ENCODE measurements at places on chromosomes 1 and 21.
A peak's percentile ranks its signal among the peaks of the same experiment; 100 is the strongest.

- DNase-seq, result no peak
Observed at GRCh38 chr1:5830771-5831599, 161.2 kb downstream of the NPHP4 start.

- DNase-seq, result no peak
Observed at GRCh38 chr1:248837045-248837780, 811 bp upstream of the ZNF672 start.

- DNase-seq, result peak; percentile 46
Observed at GRCh38 chr1:61318319-61319125, 236.2 kb downstream of the NFIA start.

DNA sequence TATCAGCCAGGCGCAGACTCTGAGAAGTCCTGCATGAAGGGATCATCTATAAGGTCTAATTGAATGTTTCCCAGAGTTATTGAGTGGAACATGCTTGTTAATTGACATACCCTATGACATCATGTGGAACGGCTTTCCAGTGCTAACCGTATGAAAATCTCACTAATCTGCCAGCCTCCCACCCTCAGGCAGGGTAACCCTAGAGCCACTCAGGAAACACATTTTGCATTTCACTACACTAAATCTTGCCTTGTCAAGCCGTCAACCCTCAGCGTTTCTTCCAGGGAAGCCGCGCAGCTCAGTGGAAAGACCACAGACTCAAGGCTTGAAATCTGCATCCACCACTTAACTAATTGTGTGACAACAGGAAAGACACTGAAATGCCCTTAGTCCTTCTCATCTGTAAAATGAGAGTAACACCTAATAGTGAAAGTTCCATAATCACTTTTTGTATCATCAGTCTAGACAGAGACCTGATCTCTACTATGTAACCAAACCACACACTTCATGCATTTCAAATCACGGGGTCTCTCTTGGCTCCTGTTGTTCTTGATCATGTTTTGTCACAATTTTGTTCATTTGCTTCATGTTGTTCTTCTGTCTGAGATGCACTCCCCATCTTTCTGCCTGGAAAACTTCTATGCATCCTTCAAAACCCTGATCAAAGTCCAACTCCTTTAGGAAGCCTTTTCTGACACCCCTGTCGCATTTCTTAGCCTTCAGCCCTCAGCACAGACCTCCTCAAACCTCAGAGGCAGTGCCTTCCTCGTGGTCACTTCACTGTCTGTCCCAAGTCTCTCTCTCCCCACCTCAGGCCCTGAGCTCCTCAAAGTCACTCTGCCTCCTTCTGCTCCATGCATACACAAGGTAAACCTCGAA is 246.5 kb downstream of the TOMM20 start:
- DNase-seq, result no peak

DNA sequence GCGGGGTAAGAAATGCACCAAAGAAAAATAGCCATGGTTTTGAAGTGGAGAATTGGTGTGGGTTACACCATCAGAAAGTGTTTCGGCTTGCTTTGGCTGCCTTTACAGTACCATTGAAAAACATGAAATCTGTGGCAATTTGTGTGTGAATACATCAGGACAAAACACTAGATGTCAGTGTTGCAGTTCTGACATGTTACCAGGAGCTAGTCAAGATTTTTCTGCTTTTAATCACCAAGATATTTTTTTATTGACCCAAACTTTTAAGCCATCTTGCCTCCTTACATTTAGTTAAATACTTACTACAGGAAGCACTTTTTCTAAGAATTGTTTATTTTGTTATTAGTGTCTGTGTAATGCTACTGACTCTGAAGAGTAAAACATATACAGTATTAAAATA is 14.3 kb downstream of the RRP15 start:
- DNase-seq, result no peak

DNA sequence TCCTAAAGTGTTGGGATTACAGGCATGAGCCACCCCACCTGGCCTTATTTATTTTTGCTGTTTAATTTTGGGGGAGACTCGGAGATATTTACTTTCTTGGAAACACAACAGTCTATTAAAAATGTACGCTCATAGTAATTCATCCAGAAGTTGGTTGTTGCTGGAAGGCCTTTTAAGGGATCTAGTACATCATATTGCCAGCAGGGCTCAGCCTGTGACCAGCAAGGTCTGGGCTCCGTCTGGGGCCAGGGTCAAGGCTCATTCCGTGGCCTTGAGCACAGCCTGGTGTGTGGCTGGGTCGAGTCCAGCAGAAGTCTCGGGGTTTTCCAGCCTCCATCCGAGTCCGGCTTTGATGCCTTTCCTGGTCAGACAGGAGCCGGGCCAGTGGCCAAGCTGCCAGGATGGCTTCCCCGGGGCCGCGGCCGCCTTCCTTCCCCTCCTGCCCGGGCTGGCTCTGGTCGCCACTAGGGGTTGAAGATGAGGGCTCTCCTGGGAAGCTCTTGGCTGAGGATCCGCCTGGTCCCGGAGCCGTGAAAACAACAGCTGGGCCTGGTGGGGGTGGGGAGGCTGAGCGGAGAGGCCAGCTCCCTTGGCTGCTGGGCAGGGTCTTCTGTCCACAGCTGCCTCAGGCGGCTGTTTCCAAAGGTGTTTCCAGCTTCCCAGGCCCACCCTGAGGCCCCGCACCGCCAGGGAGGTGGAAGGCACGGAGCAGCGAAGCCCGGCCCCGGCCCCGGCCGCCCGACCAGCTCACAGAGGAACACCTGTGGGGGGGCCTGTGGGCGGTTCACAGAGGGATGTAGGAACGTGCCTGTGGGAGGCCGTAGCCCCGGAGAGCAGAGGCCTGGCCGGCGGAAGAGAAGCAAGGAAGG is 5.1 kb upstream of the VWA1 start:
- DNase-seq, result no peak

GRCh38 chr1:220631238-220631815 is 58.8 kb upstream of the C1orf115 start:
- DNase-seq, result no peak

- peak; percentile 91 for DNase-seq
Observed at GRCh38 chr1:59146651-59147358, 150.1 kb upstream of the FGGY start.

DNA sequence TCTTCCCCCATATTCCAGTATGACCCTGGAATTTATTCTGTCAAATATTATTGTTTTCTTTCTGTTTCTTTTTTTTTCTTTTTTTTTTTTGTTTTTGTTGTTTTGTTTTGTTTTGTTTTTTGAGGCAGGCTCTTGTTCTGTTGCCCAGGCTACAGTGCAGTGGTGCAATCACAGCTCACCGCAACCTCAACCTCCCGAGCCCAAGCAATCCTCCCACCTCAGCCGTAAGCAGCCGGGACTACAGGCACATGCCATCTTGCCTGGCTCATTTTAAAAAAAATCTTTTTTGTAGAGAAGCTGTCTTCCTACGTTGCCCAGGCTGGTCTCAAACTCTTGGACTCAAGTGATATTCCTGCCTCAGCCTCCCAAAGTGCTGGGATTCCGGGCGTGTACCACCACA is 237.6 kb downstream of the SMYD3 start:
- DNase-seq, result no peak

DNA sequence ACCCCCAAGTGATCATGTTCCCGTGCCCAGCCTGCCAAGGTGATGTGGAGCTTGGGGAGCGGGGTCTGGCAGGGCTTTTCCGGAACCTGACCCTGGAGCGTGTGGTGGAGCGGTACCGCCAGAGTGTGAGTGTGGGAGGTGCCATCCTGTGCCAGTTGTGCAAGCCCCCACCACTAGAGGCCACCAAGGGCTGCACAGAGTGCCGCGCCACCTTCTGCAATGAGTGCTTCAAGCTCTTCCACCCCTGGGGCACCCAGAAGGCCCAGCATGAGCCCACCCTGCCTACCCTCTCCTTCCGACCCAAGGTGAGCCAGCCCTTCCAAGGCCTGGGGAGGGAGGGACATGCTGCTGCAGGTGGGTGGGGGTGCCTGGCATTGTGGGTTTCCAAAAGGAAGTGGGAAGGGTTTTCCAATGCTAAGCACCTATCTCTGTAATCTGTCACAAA is 2.3 kb downstream of the TRIM46 start:
- DNase-seq, result no peak

DNA sequence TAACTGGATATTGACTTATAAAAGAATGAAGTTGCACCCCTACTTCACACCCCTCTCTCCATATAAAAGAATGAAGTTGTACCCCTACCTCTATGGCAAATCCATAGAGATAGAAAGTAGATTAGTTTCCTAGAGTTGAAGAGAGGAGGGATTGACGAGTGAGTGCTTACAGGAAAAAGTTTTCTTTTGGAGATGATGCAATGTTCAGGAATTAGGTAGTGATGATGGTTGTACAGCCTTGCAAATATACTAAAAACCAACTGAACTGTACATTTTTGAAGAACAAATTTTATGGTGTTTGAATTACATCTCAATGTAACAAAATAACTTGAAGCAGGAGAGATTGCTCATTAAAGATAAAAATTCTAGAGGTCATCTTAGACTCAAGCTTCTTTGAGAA is 272.9 kb downstream of the GPR52 start:
- DNase-seq, result no peak

GRCh38 chr1:222948079-222948478 is 133.2 kb downstream of the DISP1 start:
- no peak for DNase-seq

DNA sequence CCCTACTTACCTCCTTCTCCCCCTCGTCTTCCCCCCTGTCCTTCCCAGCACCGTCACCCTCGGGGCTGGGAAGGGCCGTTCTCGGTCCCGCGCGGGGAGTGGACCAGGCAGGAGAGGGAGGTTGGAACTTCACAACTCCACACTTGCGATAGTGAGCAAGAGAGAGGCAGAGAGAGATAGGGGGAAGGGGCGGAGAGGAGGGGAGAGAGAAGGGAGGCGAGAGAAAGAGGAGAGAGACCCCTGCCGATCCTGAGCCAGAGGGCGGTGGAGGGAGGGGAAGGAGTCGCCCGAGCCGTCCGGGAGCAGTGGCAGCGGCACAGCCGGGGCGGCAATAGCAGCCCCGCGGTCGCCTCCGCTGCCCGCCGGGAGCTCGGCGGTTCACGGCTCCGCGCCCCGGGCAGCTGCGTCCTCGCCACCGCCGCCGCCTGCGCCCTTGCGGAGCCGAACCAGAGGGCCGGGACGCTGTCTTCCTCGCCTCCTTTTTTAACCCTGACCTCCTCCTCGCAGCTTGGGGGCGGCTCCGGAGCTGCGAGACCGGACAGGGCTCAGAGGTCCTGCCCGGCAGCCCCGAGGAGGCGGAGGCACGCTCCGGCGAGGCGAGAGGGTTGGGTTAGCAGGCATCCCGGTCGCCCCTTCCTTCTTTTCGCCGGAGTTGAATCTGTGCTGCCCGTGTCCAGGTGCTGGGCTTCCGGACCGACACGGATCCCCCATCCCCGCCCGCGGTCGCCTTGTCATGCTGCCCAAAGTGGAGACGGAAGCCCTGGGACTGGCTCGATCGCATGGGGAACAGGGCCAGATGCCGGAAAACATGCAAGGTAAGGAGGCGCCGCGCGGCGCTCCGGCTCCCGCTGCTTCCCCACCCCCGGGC is 11.7 kb downstream of the NR5A2 start:
- peak; percentile 54 for DNase-seq

DNA sequence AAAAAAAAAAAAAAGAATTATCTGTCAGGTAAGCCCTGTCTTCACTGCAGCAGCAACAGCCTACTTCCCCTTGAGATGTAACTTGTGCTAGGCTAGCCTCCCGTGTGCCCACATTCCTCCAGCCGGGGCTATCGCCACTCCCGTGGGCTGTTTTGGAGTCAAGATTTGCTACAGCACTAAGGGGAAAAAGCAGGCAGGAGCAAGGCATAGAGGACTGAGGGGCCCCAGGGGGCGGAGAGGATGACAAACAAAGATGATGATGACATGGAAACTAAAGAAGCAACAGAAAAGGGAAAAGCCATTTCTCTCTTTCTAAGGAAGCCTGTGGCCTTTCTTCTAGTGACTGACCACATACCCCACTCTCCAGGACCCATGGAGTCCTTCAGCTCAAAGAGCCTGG is 1.9 kb downstream of the TNFAIP8L2 start:
- peak; percentile 60 for DNase-seq

GRCh38 chr21:45001134-45002095 is 61.6 kb downstream of the SLX9 start:
- no peak for DNase-seq

DNA sequence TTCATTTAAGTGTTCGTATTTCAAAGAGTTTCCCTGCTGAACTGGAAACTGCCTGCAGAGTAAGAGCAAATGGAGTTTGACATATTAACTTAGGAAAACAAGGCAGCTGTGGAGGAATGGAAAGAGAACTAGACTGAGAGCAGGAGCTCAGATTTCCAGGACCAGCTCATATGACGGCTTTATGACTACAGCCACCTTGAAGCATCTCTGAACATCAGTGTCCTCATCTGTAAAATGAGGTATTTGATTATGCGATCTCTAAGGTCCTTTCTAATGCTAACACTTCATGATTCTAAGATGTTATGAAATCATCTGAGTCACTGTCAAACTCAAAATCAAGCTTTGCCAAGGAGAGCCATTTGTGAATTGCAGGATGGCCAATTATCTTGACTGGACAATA is 112.3 kb downstream of the PRRX1 start:
- no peak for DNase-seq

GRCh38 chr1:97911266-97912215 is 9.3 kb downstream of the DPYD start:
- no peak for DNase-seq

DNA sequence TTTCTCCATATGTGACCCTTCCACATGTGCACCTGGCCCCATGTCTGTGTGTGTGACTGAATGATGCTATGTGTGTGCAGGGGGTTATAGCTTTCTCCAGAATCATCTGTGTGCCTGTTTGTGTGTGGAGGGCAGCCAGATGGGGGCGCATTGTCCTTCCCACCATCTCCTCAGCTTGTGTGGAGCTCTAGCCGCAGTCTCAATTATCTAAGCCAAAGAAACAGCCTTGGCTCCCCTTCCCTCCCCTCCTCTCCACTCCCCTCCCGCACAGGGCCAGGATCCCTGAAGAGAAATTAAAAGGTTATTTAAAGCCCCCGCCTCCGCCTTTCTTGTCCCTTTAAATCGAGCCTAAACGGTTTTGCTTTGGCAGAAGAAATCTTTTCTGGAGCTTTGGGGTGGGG is 1.8 kb upstream of the DMBX1 start:
- DNase-seq, result no peak

GRCh38 chr21:44065428-44065827 is 41.8 kb upstream of the PWP2 start:
- DNase-seq, result peak; percentile 77

- DNase-seq, result peak; percentile 48
Observed at GRCh38 chr1:154433161-154433764, 28.1 kb downstream of the IL6R start.

DNA sequence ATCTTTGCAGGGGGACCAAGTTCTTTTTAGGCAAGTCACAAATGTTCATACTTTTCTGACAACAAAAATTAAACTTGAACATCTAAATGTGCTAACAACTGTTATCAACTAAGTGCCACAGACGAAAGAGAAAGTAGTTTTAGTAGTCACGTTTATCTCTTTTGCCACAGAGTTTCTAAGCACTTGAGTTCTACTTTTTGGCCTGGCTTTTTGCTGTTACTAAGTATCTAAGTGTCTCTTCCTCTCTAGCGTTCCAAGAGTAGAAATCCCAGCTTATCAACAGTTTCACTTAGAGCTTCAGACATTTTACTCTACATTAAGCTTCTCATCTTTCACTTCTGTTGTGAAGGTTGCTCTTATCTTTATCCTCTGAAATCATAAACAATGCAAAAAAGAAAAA is 34.2 kb downstream of the GATAD2B start:
- peak; percentile 44 for DNase-seq

GRCh38 chr1:3530086-3530925 is 75.8 kb downstream of the ARHGEF16 start:
- DNase-seq, result no peak

GRCh38 chr21:31872452-31873274 is at the start of gene HUNK:
Gene HUNK, plus strand, starts transcription at chr21:31873020. Its CDS starts 655 bp downstream, at chr21:31873675.
- peak; percentile 50 for DNase-seq

Data from suppressor macrophage treated with lipopolysaccharide for 1 hour (primary cell).